ENCODE measurements at places on chromosomes 3 and 15. TPM values are rescaled to one million over a fixed set of nuclear protein-coding genes. Genes with fewer than 3 reads are reported as not detected.
A peak's percentile ranks its signal among the peaks of the same experiment; 100 is the strongest.

Gene CDHR4
- total RNA-seq: not detected

Gene SLC27A2
- total RNA-seq: 3.9 TPM

DNA sequence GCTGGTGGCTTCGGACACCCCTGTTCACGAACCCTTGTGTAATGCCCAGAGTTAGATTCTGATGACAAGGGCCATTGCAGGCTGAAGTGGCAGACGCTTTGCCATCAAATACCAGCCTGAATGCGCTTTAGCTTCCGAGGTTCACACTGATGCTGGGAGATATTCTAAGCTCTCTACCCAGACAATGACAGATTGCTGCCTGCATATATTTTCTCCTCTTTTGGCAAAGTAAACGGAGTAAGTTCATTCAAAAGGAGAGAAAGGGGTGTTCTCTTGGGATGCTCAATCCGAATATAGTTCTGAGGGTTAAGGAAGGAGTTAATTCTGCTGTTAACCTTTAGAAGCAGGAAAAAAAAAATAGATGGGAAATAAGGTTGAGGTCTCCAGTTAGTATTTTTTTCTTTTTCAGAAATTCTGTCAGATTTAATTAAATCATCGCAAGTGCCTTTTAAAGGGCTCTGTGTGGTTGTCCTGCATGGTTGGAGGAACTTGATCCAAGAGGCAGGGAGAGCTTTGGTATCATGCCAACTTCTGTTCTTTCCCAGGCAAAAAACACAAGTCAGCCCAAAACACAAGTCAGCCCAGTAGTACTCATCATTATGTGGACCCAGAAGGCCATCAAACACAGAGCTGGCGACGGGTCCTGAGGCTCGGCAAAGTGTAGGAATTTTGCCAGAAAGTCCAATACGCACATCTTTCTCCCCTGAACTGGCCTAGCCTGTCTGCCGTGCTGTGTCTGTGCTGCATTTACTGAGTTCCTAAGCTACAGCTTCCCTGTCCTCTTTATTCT lies 70.9 kb upstream of the ST8SIA2 start:
- H3K27me3 ChIP-seq: no peaks in the 10 kb centered on the region
- H3K4me3 ChIP-seq: no peak overlapping the region
- DNase-seq: no peak
- H3K27ac ChIP-seq: no peak overlapping the region

- no peaks in the 10 kb centered on the region for H3K4me1 ChIP-seq
- no peak overlapping the region for H3K27ac ChIP-seq
- H3K27me3 ChIP-seq: no peaks in the 10 kb centered on the region
- no peak overlapping the region for H3K4me3 ChIP-seq
- H3K36me3 ChIP-seq: no peaks in the 10 kb centered on the region
- no peak for DNase-seq
These were observed 72.8 kb downstream of the GABRG3 start for GRCh38 chr15:27043770-27044169.

GRCh38 chr3:138725116-138725515 lies 109.6 kb downstream of the PIK3CB start:
- DNase-seq: no peak
- no peaks in the 10 kb centered on the region for H3K36me3 ChIP-seq
- H3K27me3 ChIP-seq: no peaks in the 10 kb centered on the region
- no peak overlapping the region for H3K4me3 ChIP-seq
- no peaks in the 10 kb centered on the region for H3K4me1 ChIP-seq

DNA sequence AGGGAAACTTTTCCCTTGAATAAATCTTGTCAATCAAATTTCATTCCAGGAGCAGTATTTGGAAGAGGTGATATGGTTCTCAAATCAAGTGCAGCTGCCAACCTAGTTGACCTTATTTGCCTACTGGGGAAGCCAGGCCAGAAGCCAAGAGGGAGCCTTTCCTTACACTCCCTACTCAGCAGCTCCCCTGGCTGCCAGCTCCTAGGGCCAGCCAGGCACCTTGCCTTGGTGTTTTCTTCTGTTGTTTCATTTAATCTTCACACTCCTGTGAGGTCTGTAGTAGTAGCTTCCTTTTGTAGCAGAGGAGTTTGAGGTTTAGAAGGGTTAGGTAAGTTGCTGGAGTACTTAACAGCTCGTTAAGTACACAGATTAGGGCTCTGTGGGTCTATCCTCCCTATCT lies 22.6 kb downstream of the MKRN2OS start:
- DNase-seq: peak; percentile 92
- H3K4me1 ChIP-seq: peaks cover 14% of the 10 kb centered on the region
- no peak overlapping the region for H3K4me3 ChIP-seq
- H3K36me3 ChIP-seq: no peaks in the 10 kb centered on the region
- no peaks in the 10 kb centered on the region for H3K27me3 ChIP-seq

- DNase-seq: no peak
- no peaks in the 10 kb centered on the region for H3K36me3 ChIP-seq
- no peaks in the 10 kb centered on the region for H3K27me3 ChIP-seq
- no peak overlapping the region for H3K4me3 ChIP-seq
These were observed 120.3 kb downstream of the CLSTN2 start for GRCh38 chr3:140055092-140055791.

Gene NLGN1
- 1.3 TPM for total RNA-seq

Gene ADAMTS7
- 2.1 TPM for total RNA-seq

Gene SPESP1
- total RNA-seq: 2.1 TPM

- DNase-seq: peak; percentile 62
- no peak overlapping the region for H3K4me3 ChIP-seq
- H3K27ac ChIP-seq: peak overlapping the region; percentile 99
- H3K36me3 ChIP-seq: no peaks in the 10 kb centered on the region
These were observed 4.8 kb downstream of the HES1 start for GRCh38 chr3:194140520-194141414.

DNA sequence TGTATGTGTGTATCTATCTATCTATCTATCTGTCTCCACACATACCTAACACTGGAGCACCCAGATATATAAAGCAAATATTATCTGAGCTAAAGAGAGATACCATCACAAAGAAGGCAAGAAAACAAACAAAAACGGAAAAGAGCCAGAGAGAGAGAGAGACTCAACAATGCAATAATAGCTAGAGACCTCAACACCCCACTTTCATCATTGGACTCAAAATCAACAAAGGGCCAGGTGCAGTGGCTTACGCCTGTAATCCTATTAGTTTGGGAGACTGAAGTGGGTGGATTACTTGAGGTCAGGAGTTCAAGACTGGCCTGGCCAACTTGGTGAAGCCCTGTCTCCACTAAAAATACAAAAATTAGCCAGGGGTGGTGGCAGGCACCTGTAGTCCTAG lies 23.4 kb downstream of the NCBP2 start:
- H3K36me3 ChIP-seq: peaks cover 14% of the 10 kb centered on the region
- H3K4me1 ChIP-seq: no peaks in the 10 kb centered on the region
- H3K27me3 ChIP-seq: no peaks in the 10 kb centered on the region
- H3K4me3 ChIP-seq: no peak overlapping the region
- no peak overlapping the region for H3K27ac ChIP-seq
- DNase-seq: no peak

Gene CLK3
- 126 TPM for total RNA-seq

GRCh38 chr3:154932633-154933032 lies 147.5 kb upstream of the MME start:
- H3K36me3 ChIP-seq: no peaks in the 10 kb centered on the region
- H3K27me3 ChIP-seq: no peaks in the 10 kb centered on the region
- no peak overlapping the region for H3K27ac ChIP-seq
- H3K4me3 ChIP-seq: no peak overlapping the region
- DNase-seq: no peak
- no peaks in the 10 kb centered on the region for H3K4me1 ChIP-seq

- H3K4me3 ChIP-seq: no peak overlapping the region
- no peaks in the 10 kb centered on the region for H3K36me3 ChIP-seq
- no peaks in the 10 kb centered on the region for H3K4me1 ChIP-seq
- no peak for DNase-seq
- no peaks in the 10 kb centered on the region for H3K27me3 ChIP-seq
These were observed 13.5 kb downstream of the TIGIT start for GRCh38 chr3:114307222-114307830.

GRCh38 chr3:58299839-58300516 lies 6.1 kb upstream of the RPP14 start:
- no peaks in the 10 kb centered on the region for H3K27me3 ChIP-seq

DNA sequence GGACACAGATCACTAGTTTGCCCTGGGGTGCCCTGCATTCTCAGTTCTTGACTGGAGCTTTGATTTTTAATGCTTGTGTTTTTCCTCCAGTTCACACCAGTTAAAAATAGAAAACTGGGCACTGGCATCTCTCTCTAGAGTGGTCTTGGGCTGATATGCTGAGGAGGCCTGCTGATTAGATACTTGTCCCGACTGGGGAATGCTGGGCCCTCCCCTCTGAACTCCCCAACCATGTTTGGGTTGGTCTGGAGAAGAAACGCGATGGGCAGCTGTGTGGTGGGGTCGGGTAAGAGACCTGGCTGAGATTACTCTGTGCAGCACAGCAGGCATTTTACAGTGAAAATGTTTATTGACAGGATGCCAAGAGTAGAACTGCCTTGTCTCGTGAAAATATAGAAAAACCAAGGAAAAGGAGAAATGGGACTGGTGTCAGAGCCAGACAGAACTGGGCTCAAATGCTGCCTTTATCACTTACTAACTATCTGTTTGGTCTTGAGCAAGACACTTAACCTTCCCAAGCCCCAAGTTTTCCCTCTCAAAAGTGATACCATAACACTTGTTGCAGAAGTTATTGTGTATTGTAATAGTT lies 1.6 kb upstream of the ACTC1 start:
- peaks cover 18% of the 10 kb centered on the region for H3K4me1 ChIP-seq
- DNase-seq: no peak
- no peak overlapping the region for H3K4me3 ChIP-seq
- no peaks in the 10 kb centered on the region for H3K36me3 ChIP-seq
- no peak overlapping the region for H3K27ac ChIP-seq

- H3K36me3 ChIP-seq: no peaks in the 10 kb centered on the region
- no peaks in the 10 kb centered on the region for H3K27me3 ChIP-seq
- H3K4me3 ChIP-seq: no peak overlapping the region
- DNase-seq: no peak
These were observed 15.4 kb downstream of the IGSF10 start for GRCh38 chr3:151445273-151446001.

Gene XCR1
- not detected for total RNA-seq

Gene CHST13
- total RNA-seq: not detected

Gene ADAMTS9
- 27.2 TPM for total RNA-seq

Gene CGNL1
- 24.7 TPM for total RNA-seq

Gene RFT1
- 19.8 TPM for total RNA-seq

DNA sequence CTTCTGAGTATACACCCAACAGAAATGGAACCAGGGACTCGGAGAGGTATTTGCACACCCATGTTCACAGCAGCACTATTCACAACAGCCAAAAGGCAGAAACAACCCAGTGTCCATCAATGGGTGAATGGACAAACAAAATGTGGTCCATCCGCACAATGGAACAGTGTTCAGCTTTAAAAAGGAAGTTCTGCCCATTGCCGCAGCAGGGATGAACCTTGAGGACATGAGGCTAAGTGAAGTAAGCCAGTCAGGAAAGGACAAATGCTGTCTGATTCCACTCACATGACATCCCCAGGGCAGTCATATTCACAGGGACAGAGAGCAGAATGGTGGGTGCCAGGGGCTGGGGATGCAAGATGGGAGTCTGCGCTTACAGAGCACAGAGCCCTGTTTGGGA lies 7.5 kb downstream of the IQSEC1 start:
- H3K36me3 ChIP-seq: no peaks in the 10 kb centered on the region
- H3K4me3 ChIP-seq: no peak overlapping the region
- no peak for DNase-seq
- H3K4me1 ChIP-seq: no peaks in the 10 kb centered on the region
- H3K27me3 ChIP-seq: no peaks in the 10 kb centered on the region

DNA sequence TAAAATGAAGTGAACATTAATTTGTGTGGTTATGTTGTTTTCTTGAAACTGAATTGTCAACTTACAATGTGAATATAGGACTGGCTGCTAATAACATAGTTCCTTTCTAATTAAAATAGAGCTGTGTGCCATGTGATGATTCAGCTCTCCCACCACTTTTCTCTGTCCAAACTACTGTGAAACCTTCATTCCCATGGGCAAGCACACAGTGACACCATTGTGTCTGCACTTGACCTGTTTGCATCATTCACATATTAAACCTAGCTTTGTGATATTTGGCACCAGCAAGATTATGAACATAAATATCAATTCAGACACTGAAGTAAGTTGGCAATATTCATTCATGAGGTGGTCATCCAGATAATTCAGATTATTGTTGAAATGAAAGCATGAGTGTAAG lies 78.8 kb upstream of the TCF12 start:
- no peaks in the 10 kb centered on the region for H3K4me1 ChIP-seq
- DNase-seq: no peak
- no peaks in the 10 kb centered on the region for H3K27me3 ChIP-seq

Gene FGF12
- total RNA-seq: 2.3 TPM

GRCh38 chr3:180036671-180037455 lies at the start of gene PEX5L:
Gene PEX5L, minus strand, starts transcription at chr3:180036937. Its CDS starts 338 bp downstream, at chr3:180036599.
- no peaks in the 10 kb centered on the region for H3K36me3 ChIP-seq
- no peaks in the 10 kb centered on the region for H3K27me3 ChIP-seq
- H3K27ac ChIP-seq: peak within 1 kb of the TSS; percentile 81

Gene SPSB4
- 48.1 TPM for total RNA-seq

- H3K4me1 ChIP-seq: peaks cover 13% of the 10 kb centered on the region
- DNase-seq: no peak
- no peak overlapping the region for H3K4me3 ChIP-seq
- no peak overlapping the region for H3K27ac ChIP-seq
- no peaks in the 10 kb centered on the region for H3K36me3 ChIP-seq
These were observed 157.7 kb downstream of the MBNL1 start for GRCh38 chr3:152426393-152426792.

GRCh38 chr3:67876261-67876660 lies 221.8 kb upstream of the SUCLG2 start:
- peak overlapping the region; percentile 45 for H3K27ac ChIP-seq
- no peak overlapping the region for H3K4me3 ChIP-seq

Gene HEG1
- 45.7 TPM for total RNA-seq

Gene OR5K2
- not detected for total RNA-seq

Gene GCNT3
- total RNA-seq: 1.3 TPM

DNA sequence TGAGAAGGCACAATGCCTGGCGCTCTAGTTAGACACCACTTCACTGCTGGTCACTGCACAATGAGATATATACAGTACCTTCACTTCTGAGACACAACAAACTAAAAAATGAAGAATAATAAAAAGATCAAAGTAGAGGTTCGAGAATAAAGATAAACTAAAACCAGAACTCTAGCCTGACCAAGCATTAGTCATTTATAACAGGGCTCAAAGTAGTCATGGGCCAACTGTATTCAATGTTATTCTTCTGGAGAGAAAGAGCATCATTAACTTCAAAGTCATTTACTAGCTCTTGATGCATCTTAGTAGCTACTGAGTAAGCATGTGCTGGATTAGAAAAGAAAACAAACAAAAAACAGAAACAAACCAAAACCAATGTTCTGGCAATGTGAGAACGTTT lies 145.2 kb downstream of the SSR3 start:
- no peak overlapping the region for H3K27ac ChIP-seq
- DNase-seq: no peak

DNA sequence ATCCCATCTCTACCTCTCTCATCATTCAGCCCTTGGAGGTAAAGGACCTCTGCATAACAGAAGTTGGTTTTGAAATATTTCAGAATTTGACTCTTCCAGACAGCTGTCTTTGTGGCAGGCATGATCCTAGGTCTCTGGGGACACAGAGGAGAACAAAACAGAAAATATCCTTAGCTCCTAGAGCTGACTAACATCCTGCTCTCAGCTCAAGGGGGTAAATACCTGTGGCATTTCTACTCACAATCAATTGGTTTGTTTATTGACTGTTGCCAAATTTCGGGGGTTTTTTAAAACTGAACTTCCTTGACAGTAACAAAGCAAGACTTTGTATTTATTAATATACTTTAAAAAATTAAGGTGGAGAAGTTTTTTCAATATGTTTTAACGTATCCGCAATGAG lies 78.8 kb downstream of the EOMES start:
- H3K4me1 ChIP-seq: peaks cover 13% of the 10 kb centered on the region
- no peak for DNase-seq
- H3K27me3 ChIP-seq: no peaks in the 10 kb centered on the region
- H3K4me3 ChIP-seq: no peak overlapping the region
- no peaks in the 10 kb centered on the region for H3K36me3 ChIP-seq

Gene PLA2G4D
- not detected for total RNA-seq

Gene DUOX1
- 0.26 TPM for total RNA-seq

Measured in body of pancreas (tissue), 4 donors.